ENCODE measurements at places on chromosomes 1 and 21.

GRCh38 chr1:210655511-210655910, 326.8 kb downstream of the HHAT start:
- DNase-seq: no peak

- DNase-seq: no peak
These were observed 25.1 kb downstream of the PTBP2 start for GRCh38 chr1:96746440-96747420.

GRCh38 chr1:17920881-17921640, 165.9 kb downstream of the ACTL8 start:
- no peak for DNase-seq

DNA sequence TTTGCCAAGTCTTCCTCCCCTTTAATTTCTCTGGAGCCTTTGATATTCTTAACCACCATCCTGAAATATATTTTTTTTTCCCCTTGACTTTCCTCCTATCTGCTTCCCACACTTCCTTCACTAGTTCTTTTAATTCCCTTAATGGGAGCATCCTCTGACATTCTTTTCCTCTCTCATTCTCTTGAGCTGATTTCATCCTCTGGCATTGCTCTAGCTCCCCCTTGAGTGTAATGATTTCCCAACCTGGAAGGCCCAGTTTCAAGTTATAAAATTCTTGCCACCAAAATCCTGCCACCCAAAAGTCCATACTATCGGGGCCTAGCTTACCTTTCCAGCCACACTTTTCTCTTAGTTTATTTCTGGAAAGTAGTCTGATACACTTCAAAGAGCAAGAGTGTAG, 39.5 kb upstream of the UBE2U start:
- DNase-seq: no peak

- no peak for DNase-seq
These were observed 95.4 kb downstream of the MATN1 start for GRCh38 chr1:30627994-30628393.

GRCh38 chr1:234553240-234554188, 56.5 kb downstream of the IRF2BP2 start:
- no peak for DNase-seq
